Activated naive CD4-positive, alpha-beta T cell treated with anti-CD3 and anti-CD28 coated beads, Interleukin-2, amount 50 U/mL, for 72 hours (primary cell): ENCODE measurements at places on chromosomes 3 and 15.
A peak's percentile ranks its signal among the peaks of the same experiment; 100 is the strongest.

- DNase-seq, result no peak
These were observed 142.5 kb downstream of the HCN4 start for GRCh38 chr15:73226093-73226814.

DNA sequence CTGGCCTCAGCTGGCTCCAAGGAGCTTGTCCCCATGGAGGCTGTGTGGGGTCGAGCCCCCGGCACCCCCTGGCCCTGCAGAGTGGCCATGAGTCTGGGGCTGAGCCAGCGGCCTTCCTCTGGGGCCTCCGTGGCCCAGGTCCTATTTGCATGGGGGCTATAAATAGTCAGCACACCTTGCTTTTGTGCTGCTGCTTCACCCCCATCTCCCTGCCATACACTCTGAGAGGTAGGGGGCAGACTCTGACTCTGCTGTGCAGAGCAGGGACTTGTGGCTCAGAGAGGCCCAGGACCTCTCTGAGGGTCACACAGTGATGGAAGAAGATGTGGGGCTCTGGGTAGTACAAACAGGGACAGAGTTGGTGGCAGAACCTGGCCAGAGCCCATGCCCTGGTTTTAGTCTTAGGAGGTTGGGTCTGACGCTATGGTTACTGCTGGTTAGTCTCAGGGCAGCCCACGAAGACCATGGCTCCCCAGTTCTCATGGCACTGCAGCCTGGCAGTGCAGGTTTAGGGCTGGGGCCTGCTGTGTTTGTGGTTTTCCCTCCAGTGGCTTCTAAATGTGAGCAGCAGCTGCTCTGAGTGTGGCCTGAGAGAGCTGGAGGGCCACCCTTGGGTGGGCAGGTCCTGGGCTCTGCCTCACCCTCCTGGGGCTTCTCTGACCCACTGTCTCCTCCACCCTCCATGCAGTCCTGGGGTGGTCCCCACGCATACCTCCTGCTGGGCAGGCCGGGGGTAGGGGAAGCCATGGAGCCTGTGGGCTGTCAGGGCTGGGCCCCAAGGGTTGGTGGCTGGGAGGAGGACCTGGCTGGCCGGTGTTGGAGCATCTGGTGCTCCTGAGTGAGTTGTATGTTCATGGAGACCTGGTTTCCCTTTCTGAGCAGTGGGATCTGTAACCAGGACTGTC is 13.6 kb downstream of the PRKCD start:
- DNase-seq, result no peak

- DNase-seq, result no peak
These were observed 6.2 kb upstream of the ZNF148 start for GRCh38 chr3:125381314-125381713.

DNA sequence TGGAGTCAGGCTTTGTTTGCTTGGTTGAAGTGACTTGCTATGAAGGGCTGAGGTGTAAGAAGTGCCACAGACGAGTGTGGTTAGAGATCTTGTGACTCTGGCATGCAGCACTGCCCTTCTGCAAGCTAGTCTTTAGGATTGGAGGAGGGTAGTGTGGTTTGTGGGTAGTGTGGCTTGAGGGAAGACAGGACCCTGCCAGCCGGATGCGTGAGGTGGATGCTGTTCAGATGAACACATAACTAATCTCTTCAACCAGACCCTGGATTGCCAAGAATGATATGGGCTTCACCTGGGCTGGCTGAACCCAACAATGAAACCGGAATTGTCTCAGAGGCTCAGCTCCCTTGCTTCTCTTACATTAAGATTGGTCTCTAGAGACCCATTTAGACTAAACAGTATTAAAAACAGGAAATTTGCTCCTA is 32.7 kb downstream of the STARD9 start:
- DNase-seq, result peak; percentile 36

GRCh38 chr15:62745621-62746225 is 296.8 kb upstream of the TPM1 start:
- DNase-seq, result no peak

DNA sequence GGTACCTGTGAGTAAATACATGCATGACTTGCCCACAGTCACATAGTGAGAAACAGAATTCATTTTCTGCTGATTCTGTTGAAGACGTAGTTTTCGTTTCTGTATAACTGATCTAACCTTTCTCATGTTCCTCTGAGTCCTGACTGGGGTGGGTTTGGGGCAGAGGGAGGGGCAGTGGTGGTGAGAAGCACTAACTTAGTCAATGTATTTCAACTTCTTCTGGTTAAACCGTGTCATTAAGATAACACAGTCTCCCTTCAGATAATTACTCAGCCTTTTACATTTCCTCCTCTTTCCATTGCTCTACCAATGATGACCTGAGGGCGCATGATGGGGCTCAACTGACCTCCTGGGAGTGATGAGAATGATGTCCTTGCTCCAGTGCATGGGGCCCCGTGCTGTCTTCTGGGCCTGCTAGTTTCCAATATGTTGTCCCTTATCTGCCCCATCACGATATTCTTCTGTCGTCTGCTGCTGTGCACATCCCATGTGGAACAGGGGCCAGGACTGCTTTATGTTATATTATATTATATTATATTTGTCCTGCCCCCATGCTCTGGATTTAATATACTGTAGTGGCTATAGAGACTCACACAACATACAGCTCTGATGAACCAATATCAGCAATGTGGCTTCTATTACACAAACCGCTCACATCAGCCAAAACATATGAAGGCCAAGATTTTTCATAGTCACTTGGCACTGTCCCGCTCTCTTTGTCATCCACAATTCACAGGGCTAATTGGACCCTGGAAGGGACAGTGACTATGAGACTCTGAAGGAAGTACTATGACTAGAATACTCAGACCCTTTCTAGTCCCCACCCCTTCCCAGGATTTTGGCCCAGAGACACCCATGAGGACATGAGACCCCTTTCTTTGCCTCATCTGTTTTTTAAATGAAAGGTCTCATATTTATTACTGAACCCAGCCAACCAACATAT is 407.1 kb upstream of the MCTP2 start:
- no peak for DNase-seq

- peak; percentile 5 for DNase-seq
These were observed 99.8 kb downstream of the NSUN3 start for GRCh38 chr3:94162700-94163099.

GRCh38 chr3:52834871-52835501 is at the start of gene MUSTN1:
MUSTN1 (minus strand) TSS chr3:52835019; CDS start chr3:52834948, 71 bp downstream.
- no peak for DNase-seq

DNA sequence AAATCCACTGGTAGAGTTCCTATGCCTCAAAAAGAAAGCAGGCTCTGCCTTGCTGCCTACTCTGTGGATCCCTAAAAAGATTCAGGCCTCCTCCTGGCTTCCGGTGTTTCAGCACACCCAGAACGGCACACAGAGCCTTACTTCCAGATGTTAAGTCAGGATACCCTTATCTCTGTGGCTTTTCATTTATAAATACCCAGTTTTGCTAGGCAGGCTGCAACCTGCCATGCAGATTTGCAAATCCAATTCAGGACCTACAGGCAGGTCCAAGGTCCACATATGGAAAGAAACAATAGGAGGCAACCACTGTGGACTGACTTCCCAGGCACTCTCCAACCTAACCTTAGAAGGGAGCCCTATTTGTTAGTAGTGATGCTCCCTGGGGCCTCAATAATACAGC is 30.7 kb downstream of the EFL1 start:
- no peak for DNase-seq

DNA sequence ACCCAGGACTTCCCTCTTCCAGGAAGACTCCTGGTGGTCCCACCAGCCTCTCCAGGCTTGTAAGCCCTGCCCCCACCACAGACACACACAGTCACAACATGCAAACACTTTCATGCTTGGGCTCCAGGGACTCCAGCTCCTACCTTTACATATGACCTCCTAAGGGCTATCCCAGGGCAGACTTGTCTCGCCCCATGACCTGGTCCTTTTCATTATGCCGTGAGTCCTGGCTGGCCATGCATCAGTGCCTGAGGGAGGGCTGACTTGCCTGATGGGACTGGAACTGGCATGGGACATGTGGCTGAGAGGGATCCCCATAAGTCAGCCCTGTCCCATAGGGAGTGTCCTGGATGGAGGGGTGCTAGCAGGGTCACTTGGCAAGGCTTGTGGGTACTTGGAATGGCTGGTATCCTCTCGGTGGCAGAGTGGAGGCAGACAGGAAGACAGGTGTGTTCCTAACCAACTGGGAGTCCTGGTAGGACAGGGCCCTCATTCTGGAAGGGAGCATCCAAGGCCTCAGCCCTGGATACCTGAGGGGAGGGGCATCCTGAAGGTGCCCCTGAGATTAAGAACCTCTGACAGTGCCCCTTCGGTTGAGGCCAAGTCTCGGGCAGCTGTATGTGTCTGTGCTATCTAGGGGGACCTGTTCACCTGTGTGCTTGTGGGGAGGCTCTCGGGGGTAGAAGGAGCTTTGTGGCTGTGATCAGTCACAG is 540 bp upstream of the HHATL start:
- DNase-seq, result no peak

GRCh38 chr3:152436707-152437590 is 168.2 kb downstream of the MBNL1 start:
- no peak for DNase-seq

DNA sequence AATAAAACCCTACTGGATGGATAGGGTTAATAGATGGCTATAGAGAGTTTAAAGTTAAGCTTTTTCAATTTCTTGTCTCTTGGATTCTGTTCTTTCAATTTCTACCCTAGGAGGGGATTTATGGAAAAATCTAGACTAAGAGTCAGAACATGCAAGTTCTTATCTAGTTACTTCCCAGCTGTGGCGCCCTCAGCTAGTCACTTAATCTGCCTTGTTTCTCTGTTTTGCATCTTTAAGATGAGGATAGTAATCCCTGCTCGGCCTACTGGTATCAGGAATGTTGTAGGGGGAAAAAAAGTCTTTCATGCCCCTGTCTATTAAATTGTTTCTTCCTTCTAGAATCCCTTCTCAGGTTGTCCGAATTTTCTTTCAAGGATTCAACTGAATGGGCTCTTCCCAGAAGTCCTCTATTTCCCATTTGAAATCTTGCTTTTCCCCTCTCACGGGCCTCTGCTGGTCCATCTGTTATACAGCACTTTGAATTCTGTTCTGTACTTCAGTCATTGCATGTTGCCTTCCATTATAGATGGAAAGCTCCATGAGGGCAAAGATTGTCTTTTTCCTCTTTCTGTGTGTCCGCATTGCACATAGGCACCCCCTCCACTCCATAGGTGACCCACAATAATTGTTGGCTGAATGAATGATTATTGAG is 4.4 kb downstream of the KCTD6 start:
- DNase-seq, result no peak
